Sciatic nerve (tissue), 2 donors: ENCODE measurements at places on chromosomes 16 and 17.

DNA sequence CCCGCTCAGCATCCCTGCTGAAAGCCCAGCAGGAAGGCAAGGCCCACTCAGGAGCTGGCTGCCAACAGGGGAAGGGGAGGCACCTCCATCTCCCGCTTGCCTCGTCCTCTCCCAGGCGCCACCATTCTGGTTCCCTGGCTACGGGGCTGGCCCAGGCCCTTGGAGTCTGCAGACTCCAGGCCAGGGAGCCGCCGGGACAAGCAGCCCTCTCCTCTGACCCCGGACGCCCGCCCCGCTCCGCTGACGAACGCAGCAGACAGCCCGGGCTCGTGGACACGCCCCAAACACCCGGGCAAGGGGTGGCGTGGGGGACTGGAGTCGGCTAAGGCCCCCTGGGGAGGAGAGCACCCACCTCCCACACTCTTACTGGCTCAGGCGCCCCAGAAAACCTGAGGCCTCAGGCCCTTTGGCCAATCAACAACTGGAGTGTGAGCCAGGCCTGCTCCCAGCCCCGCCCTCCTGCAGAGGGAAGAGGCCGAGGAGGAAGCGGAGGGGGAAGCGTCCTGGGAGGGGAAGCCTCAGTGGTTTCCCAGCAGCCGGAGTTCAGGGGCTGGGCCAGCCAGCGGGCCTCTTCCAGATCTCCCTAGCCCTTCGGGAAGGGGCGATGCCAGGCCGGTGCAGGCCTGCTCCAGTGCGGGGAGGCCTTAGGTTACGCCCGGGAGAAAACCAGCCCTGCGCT, 4.2 kb downstream of the MNT start:
- DNase-seq, result peak; percentile 94

GRCh38 chr17:33593991-33594390, 300.9 kb upstream of the ASIC2 start:
- DNase-seq, result no peak

DNA sequence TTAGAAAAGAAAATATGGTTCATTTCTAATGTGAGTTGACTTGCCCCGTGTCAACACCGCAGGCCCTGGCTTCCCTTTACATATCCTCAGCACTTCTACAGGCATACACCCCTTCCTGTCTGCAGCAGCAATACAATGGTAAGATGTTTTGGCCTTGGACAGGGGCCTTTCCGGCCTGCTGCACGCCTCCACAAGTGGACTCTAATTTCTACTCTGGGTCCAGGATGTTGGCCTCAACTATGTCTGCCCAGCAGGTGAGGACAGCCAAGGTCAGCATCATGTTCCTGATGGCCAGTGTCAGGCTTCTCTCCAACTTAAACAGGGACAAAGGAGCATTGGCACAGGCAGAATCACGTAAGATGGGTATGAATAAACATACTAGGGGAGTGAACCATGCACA, 11.0 kb downstream of the C17orf67 start:
- DNase-seq, result no peak

GRCh38 chr16:55003916-55004315, 73.3 kb downstream of the IRX5 start:
- no peak for DNase-seq

DNA sequence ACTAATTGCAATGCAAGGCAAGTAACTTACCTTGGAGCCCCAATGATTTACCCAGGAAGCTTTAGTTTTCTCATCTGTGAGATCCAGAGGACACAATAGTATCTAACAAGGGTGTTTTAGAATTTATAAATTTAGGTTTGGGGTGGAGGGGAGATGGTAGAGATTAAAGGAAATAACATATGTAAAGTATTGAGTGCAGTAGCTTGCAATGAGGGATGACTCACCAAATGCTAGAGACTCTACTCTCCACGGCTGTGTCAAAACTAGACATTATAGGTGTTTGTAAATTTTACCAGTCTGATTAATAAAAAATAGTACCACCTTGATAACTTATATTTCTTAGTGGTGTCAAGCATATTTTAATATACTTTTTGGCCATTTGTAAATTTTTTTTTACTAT, 3.7 kb upstream of the ABCA9 start:
- DNase-seq, result no peak

- no peak for DNase-seq
Measured at GRCh38 chr17:70314506-70314905, 145.2 kb downstream of the KCNJ2 start.

GRCh38 chr17:63482509-63482908, 5.6 kb downstream of the ACE start:
- no peak for DNase-seq

DNA sequence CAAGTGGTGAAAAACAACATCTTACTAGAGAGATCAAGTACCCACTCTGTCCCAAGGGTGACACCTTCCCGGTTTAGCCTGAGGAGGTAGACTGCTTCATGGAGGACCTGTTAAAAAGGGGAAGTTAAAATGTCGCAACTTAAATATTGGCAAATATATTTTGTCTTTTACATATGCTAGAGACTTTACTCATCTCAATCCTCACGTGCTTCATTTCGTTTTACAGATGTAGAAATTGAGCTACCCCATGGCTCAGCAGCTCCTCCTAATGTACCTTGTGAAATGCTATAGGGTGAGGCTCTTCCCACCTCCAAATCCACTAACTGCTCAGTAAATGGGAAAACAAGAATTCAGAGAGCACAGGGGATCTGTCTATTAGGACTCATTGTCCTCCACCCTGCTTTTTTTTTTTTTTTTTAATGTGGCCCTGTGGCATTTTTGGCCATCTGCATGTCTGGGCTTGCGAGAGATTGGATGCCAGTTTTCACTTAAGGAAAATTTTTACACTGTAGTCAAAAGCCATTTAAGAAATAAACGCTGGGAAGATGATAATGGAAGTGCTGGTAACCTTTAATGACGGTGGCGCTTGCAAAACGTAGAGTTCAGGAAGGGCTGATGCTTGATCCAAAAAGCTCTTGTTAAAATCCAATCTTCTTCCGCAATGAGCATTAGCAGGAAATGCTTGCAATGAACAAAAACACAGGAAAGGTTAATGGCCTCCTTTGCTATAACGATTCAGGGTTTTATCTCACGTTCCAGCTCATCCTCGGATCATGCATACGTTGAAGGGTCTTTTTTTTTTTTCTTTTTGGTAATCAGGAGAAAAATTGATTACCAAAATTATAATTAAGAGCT, 39.8 kb downstream of the HSBP1 start:
- DNase-seq, result no peak

GRCh38 chr16:84726079-84726668, 26.4 kb downstream of the USP10 start:
- DNase-seq, result peak; percentile 97

DNA sequence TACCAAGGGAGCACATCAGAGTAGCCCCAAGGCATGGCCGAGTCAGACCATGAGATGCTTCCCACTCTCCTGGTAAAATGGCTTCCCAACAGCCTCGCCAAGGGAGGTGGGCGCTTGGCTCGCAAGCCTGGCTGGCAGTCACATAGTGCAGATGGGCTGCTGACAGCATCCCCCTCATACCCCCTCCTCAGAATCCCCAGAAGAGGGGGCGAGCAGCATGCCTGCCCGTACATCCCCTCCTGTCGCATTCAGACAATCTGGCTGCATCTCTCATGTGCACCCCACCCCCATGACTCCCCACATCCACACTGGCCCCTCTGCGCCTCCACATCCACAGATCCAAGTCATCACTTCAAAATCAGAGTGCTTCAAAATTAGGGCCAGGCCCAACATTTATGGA, 54.0 kb upstream of the CES5A start:
- DNase-seq, result no peak

DNA sequence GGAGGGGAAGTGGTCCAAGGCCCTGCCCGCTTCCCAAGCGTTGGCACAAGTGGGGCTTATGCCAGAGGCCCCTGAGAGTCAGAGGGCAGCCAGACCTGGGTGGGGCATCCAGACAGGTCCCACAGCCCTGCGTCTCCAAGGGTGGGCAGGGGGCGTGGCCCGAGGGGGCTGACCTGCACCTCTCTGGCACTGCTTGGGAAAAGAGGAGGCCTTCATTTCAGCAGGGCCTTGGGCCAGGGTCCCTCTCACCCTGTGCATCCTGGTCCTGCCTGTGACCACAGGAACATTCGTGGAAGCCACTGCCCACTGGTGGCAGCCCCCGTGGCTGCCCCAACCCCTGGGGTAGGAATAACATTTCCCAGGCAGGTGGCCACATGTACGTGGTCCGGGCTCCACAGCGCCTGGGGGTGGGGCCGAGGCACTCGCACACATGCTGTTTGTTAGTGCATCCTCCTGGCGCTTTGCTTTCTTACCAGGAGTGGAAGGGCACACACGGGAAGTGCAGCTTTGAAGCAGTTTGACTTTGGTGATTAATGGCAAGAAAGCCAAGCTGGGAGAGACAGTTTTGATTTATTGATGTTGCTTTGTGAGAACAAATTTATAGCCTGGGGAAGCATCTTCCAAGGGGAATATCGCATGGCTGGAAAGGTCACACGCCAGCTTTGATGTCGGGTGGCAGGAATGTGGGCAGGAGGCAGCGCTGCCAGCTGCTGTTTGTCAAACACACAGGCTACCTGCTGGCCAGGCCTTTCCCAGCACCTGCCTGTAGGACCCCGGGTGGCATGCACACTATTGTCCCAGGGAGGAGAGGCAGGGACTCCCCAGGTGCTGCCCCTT, 4.3 kb downstream of the CENPX start:
- DNase-seq, result no peak

GRCh38 chr17:51941272-51941671, 217.2 kb downstream of the CA10 start:
- no peak for DNase-seq

GRCh38 chr16:54135361-54136275, 151.0 kb downstream of the IRX3 start:
- no peak for DNase-seq

- no peak for DNase-seq
Measured at GRCh38 chr17:12859520-12859919, 70.2 kb downstream of the ARHGAP44 start.

DNA sequence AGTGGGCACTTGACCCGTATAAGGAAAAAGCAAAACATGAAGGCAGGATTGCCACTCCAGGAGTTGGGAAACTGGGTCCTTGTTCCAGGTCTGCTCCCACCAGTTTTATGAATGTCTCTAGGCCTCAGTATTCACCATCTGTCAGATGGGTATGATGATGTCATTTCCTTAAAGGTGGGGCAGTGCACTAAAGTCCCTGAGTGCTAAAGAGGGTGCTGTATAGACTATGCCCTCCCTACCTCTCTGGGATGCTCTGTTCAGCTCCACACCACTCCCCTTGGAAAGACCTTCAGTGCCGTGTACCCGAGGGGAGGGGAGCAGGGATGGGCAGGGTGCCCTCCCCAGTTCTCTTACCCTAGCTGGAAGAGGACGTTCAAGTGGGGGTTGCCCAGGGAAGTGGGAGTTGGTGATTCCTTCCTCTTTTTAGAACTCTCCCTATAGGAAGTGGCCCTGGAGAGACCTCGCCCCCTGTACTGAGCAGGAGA, 2.2 kb downstream of the LASP1 start:
- DNase-seq, result no peak

- peak; percentile 32 for DNase-seq
Measured at GRCh38 chr16:87240211-87241136, 76.7 kb downstream of the C16orf95 start.

- peak; percentile 65 for DNase-seq
Measured at GRCh38 chr17:78128551-78129350, at the start of gene TMC6. TMC6 (minus strand) TSS chr17:78128755; CDS start chr17:78126832, 1,923 bp downstream.

- no peak for DNase-seq
Measured at GRCh38 chr17:68785565-68786486, 169.4 kb downstream of the ABCA8 start.

- no peak for DNase-seq
Measured at GRCh38 chr17:68103148-68103547, 67.6 kb downstream of the KPNA2 start.
